A549 treated with ZK216348 at 1 μM for 4 hours (cell line): ENCODE measurements at places on chromosomes 12 and 14. TPM values are rescaled to one million over a fixed set of nuclear protein-coding genes. Genes with fewer than 3 reads are reported as not detected.

PLCZ1 gene
- not detected in 5 replicates for total RNA-seq

CALCOCO1 gene
- 17.7 to 23.5 TPM (median 21.0 TPM) in 5 replicates for total RNA-seq

ADGRD1 gene
- total RNA-seq: 0.15 to 1.0 TPM (median 0.39 TPM) in 5 replicates

DNAH10 gene
- total RNA-seq: 0.06 to 0.15 TPM (median 0.13 TPM) in 5 replicates

DGLUCY gene
- total RNA-seq: 15.7 to 18.3 TPM (median 17.3 TPM) in 5 replicates

TEX52 gene
- total RNA-seq: not detected in 5 replicates

HAL gene
- 0.21 to 0.43 TPM (median 0.38 TPM) in 5 replicates for total RNA-seq

CRIP1 gene
- total RNA-seq: 1,412 to 1,892 TPM (median 1,789 TPM) in 5 replicates

EGLN3 gene
- total RNA-seq: 2.8 to 5.6 TPM (median 3.9 TPM) in 5 replicates

LALBA gene
- not detected in 5 replicates for total RNA-seq

GALNT16 gene
- 1.9 to 4.0 TPM (median 3.3 TPM) in 5 replicates for total RNA-seq

C12orf60 gene
- total RNA-seq: 1.3 to 2.1 TPM (median 1.7 TPM) in 5 replicates

NID2 gene
- total RNA-seq: 20.3 to 32.6 TPM (median 28.8 TPM) in 5 replicates

VRTN gene
- total RNA-seq: not detected in 5 replicates

ZNF84 gene
- 10.9 to 15.5 TPM (median 12.9 TPM) in 5 replicates for total RNA-seq

CCDC196 gene
- total RNA-seq: not detected in 5 replicates

CCDC38 gene
- total RNA-seq: 0.09 to 0.13 TPM in 2 of 5 replicates, not detected in the others

OAS3 gene
- 21.2 to 29.5 TPM (median 25.8 TPM) in 5 replicates for total RNA-seq

TSHR gene
- not detected in 5 replicates for total RNA-seq

SERPINA9 gene
- total RNA-seq: not detected in 5 replicates

DPPA3 gene
- total RNA-seq: not detected in 5 replicates

IL31 gene
- not detected in 5 replicates for total RNA-seq

SCARB1 gene
- total RNA-seq: 97.1 to 181 TPM (median 164 TPM) in 5 replicates

LGR5 gene
- not detected in 5 replicates for total RNA-seq

NRDE2 gene
- total RNA-seq: 7.4 to 10.8 TPM (median 10.3 TPM) in 5 replicates

ACSS3 gene
- total RNA-seq: 0.04 to 0.06 TPM in 2 of 5 replicates, not detected in the others

SALL2 gene
- 0.61 to 1.1 TPM (median 0.87 TPM) in 5 replicates for total RNA-seq
